ENCODE measurements at places on chromosomes 5 and 9.

DNA sequence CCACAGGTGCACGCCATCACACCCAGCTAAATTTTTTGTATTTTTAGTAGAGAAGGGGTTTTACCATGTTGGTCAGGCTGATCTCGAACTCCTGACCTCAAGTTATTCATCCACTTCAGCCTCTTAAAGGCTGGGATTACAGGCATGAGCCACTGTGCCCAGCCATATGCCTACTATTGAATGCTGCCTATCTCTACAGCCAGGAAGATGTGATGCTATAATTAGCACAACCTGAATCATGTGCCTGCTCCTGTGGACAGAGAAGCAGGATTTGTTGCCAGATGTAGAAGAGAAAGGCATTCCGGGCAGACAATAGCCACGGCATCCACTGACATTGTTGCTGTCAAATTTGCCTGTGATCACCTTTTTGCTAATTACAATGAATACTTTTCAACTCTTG, 24.4 kb upstream of the MLLT3 start:
- DNase-seq: no peak

GRCh38 chr9:91116211-91116610, 245.5 kb downstream of the AUH start:
- no peak for DNase-seq

DNA sequence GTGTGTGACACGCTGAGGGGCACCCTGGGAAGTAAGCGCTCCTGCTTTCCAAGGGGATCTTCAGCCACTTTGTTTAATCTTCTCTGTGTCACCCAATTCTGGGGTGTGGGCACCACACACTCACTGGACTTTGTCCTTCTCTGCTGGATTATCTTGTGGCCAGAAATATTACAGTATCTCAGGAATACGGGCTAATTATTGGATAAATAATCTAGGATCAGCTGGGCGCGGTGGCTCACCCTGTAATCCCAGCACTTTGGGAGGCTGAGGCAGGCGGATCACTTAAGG, 50.9 kb downstream of the COL5A1 start:
- peak; percentile 61 for DNase-seq

GRCh38 chr5:50646591-50646990, 19.8 kb upstream of the PARP8 start:
- no peak for DNase-seq

- DNase-seq: no peak
Measured at GRCh38 chr5:167804512-167805220, 486.8 kb upstream of the WWC1 start.

GRCh38 chr5:176162198-176162597, 76.0 kb upstream of the SIMC1 start:
- DNase-seq: no peak

DNA sequence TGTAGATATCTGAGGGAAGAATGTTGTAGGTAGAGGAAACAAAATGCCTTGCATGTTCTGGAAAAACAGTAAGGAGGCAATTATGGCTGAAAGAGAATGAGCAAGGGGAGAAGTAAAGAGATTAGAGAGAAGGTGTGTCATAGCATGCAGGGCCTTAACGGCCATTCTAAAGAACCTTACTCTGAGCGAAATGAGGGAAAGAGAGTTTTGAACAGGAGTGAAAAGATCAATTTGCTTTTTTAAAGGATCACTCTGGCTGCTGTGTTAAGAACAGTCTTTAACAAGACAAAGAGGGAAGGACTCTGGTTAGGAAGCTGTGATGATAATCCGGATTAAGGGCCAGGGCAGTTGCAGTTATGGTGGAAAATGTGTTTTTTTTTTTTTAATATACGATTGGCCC, 22.6 kb downstream of the PTBP3 start:
- no peak for DNase-seq

GRCh38 chr9:104080983-104081382, 13.1 kb upstream of the SMC2 start:
- DNase-seq: no peak

DNA sequence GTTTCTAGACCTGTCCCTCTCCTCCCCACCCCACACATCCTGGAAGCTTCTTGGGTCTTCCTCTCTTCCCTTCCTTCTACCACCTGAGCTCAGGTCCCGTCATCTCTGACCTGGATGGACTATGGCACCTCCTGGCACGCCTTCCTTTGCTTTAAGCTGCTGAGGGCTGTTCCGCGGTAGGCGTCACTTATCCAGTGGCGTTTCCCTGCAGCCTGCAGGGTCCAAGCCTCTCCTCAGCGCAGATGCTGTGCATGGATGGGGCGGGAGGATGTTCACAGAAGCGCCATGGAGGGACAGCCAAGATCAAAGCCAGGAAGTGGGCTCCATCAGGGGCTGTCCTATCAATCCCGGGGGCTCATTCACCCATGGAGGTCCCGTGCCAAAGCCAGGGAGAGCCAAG, 23.8 kb upstream of the CNOT6 start:
- peak; percentile 50 for DNase-seq

DNA sequence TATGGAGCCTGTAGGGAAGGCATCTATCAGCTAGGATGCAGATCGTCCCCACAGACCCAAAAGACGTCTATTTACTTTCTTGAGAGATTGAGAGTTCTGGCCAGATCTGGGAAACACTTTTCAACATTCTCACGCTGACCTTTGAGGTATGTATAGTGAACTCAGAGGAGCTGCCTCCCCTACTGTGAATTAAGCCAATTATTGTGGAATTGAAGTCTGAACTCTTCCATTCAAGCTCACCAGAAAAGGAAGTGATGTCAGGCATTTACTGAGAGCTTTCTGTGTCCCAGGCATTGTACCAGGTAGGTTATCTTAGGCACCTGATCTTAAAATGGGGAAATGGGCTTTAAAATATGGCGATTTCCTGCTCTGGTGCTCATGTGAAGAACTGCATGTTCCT, 136.5 kb downstream of the SV2C start:
- no peak for DNase-seq

DNA sequence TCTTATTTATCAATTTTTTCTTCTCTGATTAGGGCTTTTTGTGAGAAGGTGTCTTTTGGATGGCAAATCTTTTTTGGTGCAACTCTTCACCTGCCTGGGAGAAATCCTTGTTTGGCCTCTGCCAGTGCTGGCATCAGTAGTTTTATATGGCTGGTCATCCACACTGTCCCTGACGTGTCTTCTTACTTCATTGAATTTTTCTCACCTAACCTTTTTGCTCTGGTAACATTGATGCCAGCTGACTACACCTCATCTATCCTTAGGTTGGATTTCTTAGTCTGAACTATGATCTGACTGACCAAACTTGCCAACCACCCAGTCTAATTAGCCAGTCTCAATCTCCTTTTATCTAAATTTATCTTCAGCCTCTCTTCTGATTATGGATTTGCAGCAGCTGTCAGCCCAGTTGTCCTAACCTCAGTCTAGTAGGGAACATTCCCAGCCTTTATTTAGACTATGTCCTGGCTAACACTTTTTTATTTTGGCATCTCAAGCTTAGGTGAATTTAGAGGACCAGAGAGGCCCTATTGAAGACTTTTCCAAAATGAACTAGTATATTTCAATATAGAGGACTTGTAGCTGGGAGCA, 10.6 kb upstream of the TMEM38B start:
- no peak for DNase-seq

DNA sequence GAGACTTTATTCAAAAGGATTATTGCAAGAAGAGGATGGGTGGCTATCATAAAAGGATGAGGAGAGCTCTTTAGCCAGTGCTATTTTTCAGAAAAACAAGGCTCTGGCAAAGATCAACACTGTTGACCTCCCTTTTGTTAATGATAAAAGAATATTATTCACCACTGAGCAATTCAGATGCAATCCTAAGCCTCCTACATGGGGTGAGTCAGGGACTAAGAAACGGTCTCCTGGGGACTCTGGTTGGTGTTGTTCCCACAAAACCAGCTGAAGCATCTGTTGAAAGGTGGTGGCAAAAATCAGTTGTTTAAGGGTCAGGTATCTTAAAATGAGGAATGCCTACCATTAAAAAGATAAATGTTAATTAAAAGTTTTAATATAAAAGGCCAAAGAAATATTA, 7.7 kb upstream of the GCNT1 start:
- DNase-seq: no peak

GRCh38 chr9:71937898-71938297, 26.5 kb downstream of the C9orf85 start:
- DNase-seq: no peak

DNA sequence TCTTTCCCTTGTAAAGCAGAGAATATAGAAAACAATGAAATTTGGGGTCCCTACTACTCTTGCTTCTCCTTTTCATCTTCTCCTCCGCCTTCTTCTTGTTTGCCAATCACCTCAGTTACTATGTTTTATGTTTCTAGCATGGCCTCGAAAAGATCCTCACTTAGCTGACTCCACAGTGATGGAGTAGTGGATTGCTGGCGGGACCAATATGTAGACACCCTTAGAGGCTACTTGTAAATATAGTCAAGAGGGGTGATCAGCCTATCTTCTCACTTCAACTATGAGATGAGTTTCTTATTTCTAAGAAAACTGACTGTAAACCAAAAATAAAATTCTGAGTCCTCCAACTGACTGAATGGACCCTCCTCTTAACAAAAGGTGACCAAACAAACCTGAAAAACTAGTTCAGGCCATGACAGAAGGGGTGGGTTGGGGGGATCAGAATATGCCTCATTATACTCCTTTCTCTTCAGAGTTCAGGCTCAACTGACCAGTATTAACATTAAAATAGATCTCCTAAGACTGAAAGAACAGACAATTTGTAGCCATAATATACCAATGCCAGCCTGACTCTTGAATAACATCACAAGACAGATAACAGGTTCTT, 829.0 kb downstream of the TLE4 start:
- DNase-seq: no peak

DNA sequence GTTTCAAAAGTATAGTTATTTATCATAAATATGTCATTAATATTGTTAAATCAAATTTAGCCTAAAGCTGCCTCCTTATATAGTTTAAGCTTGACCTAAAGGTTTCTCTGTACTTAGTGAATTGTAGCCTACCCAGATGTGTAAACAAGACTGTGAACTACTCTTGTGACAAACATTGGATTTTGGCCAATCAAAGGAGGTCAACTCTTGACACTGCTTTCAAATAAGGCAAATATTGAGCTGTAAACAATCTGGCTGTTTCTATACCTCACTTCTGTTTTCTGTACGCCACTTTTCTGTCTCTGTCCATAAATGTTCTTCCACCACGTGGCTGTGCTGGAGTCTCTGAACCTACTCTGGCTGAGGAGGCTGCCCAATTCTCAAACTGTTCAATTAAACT, 51.2 kb downstream of the FXN start:
- no peak for DNase-seq
